ENCODE measurements at places on chromosomes 11 and 22.
A peak's percentile ranks its signal among the peaks of the same experiment; 100 is the strongest.

DNA sequence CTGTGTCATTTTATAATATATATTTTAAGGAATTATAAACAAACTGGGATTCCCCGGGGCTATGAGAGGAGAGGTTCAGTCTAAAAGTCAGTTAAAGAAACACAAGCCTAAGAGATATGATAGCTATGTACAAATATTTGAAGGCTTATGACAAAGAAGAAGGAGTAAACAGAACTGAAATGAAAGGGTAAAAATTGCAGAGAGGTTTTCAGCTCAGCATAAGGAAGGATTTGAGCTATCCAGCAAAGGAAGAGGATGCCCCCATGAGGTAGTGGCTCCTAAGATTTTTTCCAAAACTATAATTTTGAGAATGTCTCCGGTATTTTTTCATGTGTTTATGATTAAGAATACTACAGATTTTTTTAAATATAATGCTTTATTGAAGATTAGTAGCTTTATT, 57.9 kb upstream of the ANGPTL5 start:
- no peak for DNase-seq

GRCh38 chr11:106087815-106088435, 10.5 kb downstream of the AASDHPPT start:
- peak; percentile 22 for DNase-seq

DNA sequence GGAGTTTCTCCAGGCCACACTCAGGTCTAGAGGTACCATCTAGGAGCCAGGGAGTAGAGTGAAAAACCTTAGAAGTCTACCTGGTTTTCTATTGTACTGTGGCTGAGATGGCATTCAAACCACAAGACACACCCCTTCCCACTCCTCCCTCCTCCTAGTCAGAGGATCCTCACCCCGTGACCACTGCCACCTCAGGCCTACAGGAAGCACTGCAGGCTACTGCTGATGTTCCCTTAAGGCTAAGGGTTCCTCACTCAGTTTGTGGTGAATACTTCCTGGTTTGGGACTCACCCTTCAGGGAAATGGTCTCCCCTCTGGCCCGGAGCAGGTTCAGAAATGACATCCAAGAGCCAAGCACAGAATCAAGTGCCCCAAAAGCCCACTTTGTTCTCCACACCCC, 1293.9 kb downstream of the JRKL start:
- DNase-seq = no peak

DNA sequence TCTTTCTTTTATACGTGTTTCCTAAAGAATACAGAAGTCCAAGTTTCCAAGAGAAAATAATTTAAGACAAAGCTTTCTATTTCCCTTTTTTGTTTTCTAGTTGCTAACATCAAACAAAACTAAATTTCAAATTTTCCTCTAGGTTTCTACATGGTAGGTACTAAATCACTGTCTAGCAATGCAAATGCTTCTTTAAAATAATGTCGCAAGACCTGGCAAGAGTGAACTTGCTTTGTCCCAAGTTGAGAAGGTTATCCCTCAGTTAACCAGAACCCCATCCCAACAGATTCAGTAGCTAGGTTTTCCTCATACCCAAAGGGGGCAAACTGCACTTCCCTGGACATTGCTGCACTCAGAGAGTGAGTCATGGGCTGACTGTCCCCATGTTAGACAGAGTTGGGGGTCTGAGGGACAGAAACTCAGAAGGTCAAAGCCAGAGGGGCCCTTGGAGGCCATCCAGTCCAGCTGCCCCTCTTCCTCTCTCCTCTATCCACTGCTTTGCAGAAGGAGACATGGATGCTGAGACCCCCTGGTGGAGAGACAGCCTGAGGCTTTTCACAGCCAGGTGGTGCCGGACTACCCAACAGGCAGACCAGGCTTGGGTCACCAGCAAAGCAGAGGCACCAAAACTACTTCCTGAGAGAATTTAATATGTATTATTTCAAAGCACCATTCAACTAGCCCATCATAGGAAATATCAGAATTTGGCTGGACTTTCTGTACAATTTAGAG, 23.1 kb downstream of the OR2AT4 start:
- no peak for DNase-seq

GRCh38 chr11:1876361-1877063, 15.2 kb downstream of the PRR33 start:
- no peak for DNase-seq

DNA sequence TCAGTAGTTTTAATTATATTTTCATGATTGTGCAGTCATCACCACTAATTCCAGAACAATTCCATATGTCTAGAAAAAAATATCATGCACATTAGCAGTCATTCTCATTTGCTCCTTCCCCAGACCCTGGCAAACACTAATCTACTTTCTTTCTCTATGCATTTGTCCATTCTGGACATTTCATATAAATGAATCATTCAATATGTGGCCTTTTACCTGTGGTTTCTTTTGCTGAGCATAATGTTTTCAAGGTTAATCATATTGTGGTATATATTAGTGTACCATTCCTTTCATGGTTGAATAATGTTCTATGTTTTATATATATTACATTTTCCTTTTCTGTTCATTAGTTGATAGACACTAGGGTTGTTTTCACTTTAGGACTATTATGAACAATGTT, 811.1 kb upstream of the RAG2 start:
- DNase-seq = no peak

GRCh38 chr11:105164208-105164607, 24.6 kb upstream of the CARD18 start:
- DNase-seq = no peak

- no peak for DNase-seq
Observed at GRCh38 chr11:85123752-85124231, 503.4 kb downstream of the DLG2 start.

- no peak for DNase-seq
Observed at GRCh38 chr11:719214-720016, 13.4 kb downstream of the EPS8L2 start.

DNA sequence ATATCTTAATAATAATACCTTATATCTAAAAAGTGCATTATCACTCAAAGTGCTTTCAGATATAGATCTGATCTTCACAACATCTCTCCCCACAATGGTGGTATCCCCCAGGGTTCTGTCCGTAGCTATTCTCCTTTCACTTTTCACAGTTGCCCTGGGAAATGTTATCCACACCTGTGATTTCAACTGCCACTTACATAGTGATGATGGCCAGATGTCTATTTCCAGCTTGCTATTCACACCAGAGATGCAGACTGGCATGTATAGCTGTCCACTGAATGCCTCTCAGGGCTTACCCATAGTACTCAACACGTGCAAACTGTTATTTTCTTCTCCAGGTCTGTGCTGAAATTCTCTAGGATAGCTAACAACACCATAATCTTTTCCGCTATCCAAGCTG, 724.7 kb downstream of the DLG2 start:
- peak; percentile 14 for DNase-seq

DNA sequence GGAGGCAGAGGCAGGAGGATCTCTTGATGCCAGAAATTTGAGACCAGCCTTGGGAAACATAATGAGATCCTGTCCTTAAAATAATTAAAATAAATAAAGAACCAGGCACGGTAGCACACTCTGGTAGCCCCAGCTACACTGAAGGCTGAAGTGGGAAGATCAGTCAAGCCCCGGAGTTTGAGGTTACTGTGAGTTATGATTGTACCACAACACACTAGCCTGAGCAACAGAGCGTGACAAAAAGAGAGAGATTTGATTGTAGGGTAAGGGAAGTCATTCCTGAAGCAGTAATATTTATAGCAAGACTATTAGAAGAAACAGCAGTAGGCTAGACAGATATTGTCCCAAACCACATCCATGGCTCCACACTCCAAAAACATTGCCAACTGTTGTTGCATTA, 1408.4 kb upstream of the TENM4 start:
- DNase-seq = no peak

DNA sequence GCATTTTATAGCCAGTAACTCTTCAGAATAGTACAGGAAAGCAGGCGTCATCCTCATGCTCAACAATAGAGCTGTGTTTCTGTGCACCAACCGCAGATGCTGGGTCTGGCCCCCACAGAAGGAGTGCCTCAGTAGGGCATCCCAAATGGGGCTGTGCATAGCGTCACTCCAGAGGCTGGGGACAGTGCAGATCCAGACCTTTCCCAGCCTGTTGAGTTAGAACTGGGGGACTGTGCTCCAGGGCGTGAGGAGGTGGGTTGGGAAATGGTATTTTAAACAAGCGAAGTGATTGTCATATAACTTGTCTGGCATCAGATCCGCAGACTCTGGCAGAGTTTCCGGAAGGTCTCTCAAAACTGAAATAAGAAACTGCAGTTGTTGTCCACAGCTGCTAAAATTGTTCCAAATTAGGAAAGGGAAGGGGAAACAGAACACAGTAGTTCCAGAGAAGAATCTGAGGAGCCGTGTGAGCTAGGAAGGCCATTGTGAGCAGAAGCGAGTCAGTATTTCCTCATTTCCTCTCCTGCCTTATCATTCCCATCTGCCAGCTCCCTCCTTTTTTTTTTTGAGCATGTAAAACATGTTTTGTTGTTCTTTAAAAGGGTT, 52.2 kb downstream of the JAM3 start:
- no peak for DNase-seq

- no peak for DNase-seq
Observed at GRCh38 chr11:96303980-96304379, 39.0 kb downstream of the MAML2 start.

DNA sequence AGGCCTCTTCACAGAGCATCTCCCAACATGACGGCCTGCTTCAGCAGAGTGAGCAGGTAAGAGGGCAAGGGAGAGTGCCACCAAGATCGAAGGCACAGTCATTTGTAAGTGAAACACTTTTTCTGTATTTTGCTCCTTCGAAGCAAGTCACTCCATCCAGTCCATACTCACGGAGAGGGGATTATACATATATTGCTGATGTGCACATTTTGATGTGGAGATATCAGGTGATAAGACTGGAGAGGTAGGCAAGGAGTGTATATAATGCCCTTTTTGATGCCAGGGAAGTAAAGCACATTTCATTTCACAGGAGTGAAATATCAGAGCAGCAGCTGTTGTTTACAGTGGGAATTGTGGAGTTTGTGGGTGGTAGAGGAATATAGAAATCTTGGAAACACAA, 11.2 kb downstream of the PTS start:
- DNase-seq = no peak

DNA sequence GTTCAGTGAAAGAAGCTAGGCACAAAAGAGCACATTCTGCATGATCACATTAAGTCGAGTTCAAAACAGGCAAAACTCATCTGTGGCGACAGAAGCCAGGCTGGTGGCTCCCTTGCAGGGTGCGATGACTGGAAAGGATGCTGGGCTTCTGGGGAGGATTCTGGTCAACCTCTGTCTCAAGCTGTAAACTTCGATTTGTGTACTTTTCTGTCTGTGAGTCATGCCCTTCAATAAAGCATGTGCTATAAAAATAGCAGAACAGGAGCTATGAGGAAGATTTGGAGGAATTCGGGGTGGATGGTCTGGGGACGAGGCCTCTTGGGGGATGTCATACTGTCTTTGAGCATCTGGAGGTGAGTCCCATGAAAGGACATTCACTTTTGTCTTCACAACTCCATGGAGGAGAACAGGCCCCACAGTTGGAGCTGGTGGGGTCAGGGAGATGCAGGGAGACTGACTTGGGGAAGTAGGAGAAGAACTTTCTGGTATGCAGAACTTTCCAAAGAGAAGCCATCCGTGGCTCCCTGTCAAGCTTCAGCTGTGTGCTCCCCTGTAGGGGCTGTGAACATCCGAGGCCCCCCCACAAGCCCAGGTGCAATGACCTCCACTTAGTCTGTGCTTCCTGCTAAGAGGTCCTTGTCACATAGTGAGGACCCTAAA, 77.8 kb upstream of the LINC01488 start:
- DNase-seq = no peak

DNA sequence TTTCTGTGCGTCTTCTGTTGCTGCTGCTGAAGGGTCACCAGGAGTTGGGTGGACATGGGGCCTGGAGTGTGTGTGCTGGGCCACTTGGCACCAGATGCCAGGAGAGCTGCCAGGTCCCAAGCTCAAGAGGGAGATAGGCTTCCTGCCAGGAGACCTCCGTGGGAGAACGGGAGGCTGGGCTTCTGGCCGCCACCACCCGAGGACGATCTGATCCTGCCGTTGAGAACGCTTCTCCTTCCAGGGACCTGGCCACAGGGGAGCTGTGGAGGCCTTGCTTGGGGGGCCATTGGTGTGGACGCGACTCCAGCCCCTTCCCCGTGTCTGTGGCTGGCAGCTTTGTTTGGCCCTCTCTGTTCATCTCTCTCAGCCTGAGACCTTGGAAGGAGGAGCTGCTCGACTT, 2.4 kb downstream of the BRSK2 start:
- no peak for DNase-seq

GRCh38 chr22:47190276-47190956, 428.0 kb downstream of the TBC1D22A start:
- peak; percentile 70 for DNase-seq

DNA sequence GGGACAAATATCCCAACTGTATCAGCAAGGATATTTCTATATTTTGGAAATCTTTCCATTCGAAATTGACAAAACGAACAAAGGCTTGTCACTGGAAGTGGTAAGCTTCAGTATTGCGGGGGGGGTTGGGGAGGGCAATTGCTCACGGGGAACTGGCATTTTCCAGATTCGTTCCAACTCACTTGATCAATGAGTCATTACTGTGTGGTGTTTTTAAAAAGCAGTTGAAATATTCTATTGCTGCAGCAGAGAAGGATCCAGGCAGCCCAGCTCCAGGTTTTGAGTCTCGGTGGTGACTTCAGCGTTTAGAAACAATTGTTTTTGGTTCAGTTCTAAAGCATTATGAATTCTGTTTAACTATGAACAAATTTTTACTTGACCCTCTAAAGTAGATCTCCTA, 33.8 kb upstream of the FBLN1 start:
- DNase-seq = no peak

DNA sequence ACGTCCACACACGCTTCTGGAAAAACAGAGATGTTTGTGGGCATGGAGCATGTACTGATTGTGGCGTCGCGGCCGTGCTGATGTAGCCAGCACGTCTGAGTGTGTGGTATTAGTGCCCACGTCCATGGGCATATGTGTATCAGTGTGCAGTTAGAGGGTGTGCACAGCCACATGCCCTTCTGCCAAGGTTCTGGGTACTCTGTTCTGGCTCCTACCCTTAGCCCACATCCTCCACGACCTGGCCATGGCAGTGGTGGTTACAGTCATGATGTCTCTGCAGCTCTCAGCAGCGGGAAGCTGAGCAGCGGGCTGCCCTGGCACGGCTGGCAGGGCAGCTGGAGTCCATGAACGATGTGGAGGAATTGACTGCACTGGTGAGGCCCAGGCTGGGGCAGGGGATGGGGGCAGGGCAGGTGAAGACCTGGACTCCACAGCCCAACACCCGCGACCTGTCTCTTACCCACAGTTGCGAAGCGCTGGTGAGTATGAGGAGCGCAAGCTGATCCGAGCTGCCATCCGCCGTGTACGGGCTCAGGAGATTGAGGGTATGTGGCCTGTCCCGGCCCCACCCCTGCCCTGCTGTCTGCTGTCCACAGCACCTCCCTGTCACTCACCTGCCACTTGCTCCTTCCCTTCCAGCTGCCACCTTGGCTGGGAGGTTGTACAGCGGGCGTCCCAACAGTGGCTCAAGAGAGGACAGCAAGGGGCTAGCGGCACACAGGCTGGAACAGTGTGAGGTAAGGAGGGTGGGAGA, 7.3 kb downstream of the SMTN start:
- no peak for DNase-seq

GRCh38 chr11:87398931-87399330, 361.2 kb downstream of the TMEM135 start:
- no peak for DNase-seq

Measured in NCI-H524 (cell line).